ENCODE measurements at places on chromosomes 11 and 22.

DNA sequence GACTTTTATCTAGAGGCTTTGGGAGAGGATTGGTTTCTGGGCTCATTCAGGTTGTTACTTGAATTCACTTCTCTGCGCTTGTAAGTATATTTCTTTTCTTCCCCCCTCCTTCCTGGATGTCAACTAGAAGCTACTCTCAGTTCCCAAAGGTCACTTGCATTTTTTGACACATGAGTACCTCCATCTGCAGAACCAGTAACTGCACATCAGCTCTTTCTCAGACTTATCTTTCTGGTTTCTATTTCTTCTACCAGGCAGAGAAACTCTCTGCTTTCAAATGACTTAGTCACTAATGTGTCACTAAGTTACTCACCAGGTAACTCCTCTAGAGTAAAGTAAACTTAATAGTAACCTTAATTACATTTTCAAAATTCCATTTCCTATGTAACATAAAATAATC lies 773.0 kb upstream of the LUZP2 start:
- no peak for DNase-seq

DNA sequence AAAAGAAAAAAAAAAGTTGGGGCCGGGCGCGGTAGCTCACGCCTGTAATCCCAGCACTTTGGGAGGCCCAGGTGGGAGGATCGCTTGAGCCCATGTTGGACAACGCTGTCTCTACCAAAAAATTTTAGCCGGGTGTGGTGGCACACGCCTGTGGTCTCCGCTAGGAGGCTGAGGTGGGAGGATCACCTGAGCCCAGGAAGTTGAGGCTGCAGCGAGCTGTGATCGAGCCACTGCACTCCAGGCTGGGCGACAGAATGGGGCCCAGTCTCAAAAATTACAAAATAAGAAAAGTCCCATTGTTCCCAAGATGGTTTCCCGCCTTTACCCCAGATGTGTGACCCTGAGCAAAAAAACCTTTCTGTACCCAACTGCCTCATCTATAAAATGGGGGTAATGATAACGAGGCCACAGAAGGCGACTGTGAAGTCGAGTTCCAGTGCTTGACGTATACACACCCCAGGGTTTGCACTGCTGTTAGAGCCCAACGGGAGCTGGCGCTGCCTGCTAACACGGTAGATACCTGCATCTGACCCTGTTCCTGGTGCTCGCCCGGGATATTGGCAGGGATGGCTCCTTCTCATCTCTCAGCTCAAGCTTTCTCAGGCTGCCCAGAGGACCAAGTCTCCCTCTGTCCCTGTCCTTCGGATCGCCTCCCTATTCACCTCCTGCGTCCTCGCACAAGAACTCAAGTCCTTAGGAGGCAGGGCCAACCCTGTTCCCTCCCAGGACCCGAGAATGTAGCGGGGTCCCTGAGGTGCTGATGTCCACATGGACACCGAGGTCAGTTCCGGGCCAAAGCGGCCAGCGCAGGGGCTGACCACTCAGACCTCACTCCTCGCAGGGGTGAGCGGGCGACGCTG lies 1.1 kb upstream of the RPLP2 start:
- no peak for DNase-seq

DNA sequence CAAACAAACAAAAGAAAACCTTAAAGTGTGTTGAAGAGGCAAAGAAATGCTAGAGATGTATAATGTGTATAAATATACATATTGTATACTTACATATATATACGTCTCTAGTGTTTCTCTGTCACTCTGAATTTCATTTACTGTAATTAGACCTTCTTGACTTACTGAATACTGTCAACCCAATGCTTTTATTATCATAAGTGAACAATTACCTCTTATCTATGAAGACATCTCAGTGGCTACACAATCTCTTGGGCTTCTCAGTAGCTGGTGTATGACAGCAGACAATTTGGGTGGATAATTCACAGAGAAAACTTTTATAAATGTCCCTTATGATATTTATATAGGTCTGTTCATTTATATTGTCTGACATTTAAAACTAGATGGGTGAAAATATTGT lies 664.1 kb upstream of the ANO3 start:
- no peak for DNase-seq

DNA sequence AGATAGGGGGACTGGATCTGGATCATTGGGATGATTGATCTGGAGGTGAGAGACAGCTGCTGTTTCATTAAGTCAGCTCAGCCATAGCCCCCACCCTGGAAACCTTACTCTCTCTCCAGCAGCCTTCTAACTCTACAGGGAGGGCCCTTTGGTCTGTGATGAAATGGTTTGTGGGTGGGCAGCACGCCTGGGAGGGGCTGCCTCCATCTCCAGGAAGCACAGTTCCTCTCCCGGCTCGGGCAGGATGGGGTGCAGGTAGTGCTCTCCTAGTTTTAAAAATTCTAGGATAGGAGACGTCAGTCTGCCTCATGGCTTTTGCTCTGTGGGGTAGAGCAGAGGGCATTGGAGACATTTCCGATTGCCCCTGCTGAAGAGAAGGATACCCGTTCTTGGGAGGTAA lies 89.7 kb downstream of the CEP164 start:
- no peak for DNase-seq

DNA sequence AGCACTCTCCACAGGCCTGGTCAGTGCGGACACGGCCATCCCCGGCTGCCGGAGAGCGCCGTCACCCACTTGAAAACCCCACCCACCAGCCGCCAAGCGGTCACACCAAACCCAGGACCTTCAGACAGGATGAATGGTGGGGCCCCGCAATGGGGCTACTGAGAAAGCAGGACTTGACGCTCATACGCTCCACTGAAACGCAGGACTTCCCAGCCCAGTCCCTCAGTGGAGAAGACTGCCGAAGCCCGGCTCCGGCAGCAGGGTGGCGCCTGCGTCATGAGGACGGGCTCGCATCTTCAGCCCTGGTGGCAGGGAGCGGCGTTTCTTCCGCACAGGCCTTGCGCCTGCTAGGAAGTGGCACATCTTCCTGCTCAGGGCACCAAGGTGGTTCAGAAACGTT lies 15.3 kb upstream of the PHLDA2 start:
- no peak for DNase-seq

- no peak for DNase-seq
These were observed 22.3 kb downstream of the SLC6A5 start for GRCh38 chr11:20621679-20622078.

DNA sequence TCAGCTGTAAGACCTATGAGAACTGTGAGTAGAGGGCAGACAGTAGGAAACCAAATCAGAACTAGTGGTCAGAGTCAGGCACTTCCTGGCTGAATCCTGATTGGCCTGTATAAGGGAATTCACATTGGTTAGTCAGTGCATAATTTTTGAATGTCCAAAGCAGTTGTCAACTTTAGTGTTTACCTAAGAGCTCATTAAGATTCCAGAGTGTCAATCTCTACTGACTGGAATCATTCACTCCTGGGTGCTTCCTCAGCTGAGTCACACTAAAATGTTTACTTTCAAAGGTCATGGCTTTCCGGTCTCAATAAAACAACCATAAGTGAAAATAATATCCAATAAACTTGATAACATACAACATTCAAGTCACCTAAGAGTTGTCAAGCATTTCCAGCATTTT lies 306.1 kb downstream of the C11orf87 start:
- DNase-seq = no peak

DNA sequence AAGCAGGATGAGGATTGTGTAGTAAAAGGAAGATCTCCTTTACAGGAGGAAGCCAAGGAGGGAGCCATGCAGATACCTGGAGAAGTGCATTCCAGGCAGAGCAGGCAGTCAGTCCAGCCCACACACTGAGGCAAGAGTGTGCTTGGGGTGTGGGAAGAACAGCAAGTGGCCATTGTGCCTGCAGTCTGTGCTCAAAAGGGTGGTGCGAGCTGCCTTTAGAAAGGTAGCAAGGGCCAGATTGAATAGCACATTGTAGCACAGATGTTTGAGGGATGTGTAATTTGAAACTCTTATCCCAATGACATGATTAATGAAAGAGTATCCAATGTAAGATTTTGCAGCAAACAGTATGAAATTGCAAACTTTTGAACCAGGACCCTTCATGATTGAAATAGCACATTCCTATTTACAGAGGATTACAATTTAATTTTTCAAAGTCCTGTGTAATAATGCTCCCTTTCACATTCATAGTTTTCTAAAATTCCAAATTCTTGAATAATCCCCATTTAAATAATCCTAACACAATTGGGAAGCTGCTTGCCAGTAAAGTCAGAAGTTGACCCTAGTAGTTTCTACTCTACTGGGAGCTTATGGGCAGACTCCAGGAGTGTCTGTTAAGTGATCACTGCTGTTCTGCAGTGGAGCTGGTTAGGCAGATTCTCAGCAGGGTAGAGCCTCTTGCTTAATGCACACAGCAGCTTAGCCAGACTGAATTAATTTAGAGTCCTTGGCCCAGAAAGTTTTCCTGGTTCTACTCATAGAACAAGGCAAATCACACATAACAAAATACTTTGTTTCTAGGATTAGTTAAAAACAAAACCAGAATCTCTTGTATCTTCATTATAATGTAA lies 78.1 kb downstream of the CYB5R2 start:
- DNase-seq = no peak

- DNase-seq = no peak
These were observed 745.7 kb downstream of the FAM181B start for GRCh38 chr11:81987829-81988472.

GRCh38 chr22:48488611-48489511 lies 1338.8 kb downstream of the BRD1 start:
- DNase-seq = no peak

- DNase-seq = peak; percentile 74
These were observed 27.8 kb upstream of the GRAMD4 start for GRCh38 chr22:46592390-46592872.

- no peak for DNase-seq
These were observed 91.3 kb downstream of the SOX6 start for GRCh38 chr11:16265022-16265421.

GRCh38 chr11:72244060-72244360 lies at the start of gene PHOX2A:
PHOX2A (minus strand) TSS chr11:72244176; CDS start chr11:72244004, 172 bp downstream.
- DNase-seq = no peak

DNA sequence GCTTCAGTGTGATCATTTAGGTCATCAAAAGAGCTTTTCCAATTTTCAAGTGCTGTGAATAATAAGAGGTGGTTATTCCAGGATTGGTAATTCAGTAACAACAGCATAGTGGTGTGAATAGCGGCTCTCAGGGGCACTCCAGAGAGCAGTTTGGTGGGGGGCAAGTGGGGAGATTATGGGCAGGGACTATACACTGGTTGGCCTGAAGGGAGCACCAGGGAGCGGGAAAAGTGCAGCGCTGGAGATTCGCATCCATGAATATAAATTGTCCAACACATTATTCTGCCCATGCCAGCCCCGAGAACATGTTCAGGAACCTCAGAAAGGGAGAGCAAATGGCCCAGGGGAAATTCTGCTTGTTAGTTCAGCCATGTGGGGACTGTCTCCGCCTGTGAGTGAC lies 37.9 kb downstream of the OR6Q1 start:
- no peak for DNase-seq

DNA sequence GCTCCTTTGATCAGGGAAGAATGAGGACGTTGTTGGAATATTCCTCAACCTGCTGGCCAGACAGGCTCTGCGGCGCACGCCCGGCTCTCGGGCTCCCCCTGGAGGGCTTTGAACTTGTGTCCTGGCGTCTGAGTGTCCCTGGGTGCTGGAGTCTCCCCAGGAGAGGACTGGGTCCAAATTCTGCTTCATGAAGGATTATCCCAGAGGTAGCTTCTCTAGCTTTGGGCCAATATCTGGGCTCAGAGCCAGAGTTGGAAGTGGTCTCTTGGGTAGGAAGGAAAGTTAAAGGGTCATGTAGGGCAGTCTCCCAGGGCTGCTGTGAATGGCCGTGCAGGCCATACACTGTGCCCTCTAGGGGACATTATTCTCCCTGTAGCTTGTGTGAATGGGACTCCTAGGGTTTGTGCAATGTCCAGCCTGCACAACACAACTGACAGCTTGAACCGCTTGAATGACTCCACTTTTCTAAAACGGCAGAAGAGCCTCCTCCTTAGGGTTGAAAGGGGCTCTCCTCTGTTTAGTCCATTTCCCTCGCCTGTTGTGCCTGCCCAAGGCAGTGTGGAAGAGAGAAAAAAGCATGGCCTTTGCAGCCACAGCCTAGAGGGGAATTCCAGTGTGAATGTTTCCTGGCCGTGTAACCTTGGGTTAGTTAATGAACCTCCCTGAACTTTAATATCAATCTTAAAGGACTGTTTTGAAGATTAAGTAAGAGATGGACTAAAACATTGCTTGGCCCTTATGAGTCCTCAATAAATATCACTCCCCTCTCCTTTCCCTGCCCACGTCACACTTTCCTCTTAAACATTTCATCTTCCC lies 111.2 kb upstream of the THY1 start:
- peak; percentile 60 for DNase-seq

- no peak for DNase-seq
These were observed 68.1 kb downstream of the UBASH3B start for GRCh38 chr11:122723576-122723975.
